ENCODE measurements at places on chromosomes 4 and X. TPM values are rescaled to one million over a fixed set of nuclear protein-coding genes. Genes with fewer than 3 reads are reported as not detected.

- no peak for DNase-seq
Measured at GRCh38 chr4:76882630-76883029, 15.3 kb downstream of the SOWAHB start.

DNA sequence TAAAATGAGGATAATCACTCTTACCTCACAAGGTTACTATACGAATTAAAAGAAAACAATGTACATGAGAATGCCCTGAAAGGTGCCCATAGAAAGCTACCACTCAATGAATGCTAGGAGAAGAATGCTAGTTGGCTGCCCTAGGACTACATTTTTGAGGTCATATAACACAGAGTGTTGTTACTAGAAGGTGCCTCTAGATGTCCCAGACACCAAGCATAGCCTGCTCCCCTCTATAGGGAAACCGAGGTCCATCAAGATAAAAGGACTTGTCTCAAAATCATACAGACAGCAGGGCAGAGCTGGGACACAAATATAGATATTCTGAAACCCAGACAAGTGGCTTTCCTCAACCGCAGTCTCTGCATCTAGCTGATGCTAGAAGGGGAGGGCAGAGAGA, 147.0 kb upstream of the ARHGEF9 start:
- no peak for DNase-seq

The LNX1 gene
- not detected for total RNA-seq

The ATP2B3 gene
- total RNA-seq: not detected

The GAGE13 gene
- total RNA-seq: not detected
